WERI-Rb-1 (cell line): ENCODE measurements at places on chromosomes 12 and 14.

DNA sequence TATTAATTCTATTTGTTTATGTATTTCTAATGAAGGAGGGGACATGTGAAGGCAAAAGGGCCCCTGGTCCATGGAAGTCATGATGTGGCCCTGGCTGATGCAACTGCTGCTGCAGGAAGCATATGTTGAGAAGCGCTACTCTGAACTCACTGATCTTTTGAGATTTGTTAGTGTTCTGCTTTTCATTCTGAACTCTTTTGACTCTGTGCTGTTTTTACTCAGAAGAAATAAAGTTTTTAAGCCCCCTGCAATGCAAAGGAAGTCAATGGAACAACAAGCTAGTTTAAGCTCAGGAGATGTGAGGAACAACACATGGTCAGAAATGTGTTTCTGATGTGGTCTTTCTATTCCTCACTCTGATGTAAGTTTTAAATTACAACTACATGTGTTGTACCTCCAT lies 88.9 kb upstream of the BTG1 start:
- no peak for DNase-seq

GRCh38 chr14:93304771-93305170 lies 28.1 kb downstream of the BTBD7 start:
- no peak for DNase-seq

DNA sequence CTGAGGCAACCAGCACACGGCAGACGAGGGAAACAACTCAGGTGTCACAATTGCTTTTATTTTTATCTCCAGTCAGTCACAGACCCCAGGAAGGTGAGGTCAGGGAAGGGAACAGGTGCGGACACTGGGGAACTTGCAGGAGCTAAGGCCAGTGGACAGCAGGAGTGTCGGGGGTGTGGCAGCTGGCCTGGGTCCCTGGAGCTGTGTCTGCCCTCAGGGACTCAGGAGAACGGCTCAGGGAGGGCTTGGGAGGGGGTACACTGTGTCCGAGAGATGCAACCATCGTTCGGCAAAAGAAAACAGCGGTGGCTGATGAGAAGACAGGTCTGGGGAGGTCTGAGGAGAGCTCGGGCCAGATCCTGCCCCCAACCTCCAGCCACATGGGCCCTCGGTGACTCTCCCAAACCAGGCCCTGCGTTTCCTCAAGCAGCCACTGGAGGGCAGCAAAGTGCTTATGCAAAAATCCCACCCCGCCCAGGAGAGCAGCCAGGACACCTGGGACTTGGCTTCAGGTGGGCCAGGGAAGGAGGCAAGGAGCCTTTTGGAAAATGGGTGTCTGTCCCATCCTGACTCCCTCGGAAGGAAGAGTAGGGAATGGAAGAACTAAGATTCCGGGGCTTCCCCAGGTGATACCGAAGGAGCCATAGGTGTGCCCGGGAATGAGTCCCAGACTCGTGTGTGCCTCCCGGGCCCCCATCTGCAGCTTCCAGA lies 24.1 kb upstream of the BCDIN3D start:
- peak; percentile 80 for DNase-seq

DNA sequence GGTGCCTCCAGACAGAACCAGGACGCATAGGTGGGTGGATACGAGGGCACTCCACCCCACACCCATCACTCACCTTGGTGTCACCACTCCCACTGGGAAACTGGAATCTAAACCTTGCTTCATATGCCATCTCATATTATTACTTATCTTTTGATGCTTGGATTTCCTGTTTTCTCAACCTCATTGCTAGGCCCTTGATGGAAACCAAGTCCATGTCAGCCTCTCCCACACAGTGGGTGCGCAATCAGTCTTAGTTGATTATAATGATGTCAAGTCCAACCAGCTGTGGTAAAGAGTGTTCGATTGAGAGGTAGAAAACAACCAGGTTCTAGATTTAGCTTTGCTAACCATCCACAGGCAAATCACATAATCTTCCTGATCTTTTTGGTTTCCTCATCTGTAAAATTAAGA lies 584 bp upstream of the DDHD1 start:
- DNase-seq, result no peak

- DNase-seq, result no peak
Measured at GRCh38 chr12:91980389-91980821, 165.2 kb downstream of the BTG1 start.

GRCh38 chr14:20376071-20376588 lies 32.7 kb downstream of the PARP2 start:
- DNase-seq, result no peak

GRCh38 chr12:109881752-109882151 lies 1.4 kb upstream of the GLTP start:
- no peak for DNase-seq

DNA sequence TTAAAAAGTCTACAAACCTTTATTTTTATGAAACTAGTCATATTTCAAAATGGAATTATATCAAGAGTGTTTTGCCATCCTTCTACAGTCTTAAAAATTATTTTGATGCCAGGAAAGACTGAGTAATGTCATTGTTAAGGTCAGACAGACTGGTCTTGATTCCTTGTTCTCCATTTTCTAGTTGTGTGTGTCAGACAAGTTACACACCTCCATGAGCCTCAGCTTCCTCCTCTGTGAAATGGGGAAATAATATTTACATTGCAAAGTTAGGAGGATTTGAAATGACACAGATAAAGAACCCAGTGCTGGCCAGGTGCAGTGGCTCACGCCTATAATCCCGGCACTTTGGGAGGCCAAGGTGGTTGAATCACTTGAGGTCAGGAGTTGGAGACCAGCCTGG lies 47.4 kb upstream of the ELK3 start:
- DNase-seq, result no peak

DNA sequence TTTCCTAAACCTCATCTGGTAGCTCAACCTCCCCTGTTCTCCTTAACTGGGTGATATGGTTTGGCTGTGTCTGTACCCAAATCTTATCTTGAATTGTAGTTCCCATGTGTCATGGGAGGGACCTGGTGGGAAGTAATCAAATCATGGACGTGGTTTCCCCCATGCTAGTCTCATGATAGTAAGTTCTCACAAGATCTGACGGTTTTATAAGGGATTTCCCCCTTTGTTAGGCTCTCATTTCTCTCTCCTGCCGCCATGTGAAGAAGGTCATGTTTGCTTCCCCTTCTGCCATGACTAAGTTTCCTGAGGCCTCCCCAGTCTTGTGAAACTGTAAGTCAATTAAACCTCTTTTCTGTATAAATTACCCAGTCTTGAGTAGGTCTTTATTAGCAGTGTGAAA lies 19.5 kb downstream of the COX16 start:
- DNase-seq, result no peak

DNA sequence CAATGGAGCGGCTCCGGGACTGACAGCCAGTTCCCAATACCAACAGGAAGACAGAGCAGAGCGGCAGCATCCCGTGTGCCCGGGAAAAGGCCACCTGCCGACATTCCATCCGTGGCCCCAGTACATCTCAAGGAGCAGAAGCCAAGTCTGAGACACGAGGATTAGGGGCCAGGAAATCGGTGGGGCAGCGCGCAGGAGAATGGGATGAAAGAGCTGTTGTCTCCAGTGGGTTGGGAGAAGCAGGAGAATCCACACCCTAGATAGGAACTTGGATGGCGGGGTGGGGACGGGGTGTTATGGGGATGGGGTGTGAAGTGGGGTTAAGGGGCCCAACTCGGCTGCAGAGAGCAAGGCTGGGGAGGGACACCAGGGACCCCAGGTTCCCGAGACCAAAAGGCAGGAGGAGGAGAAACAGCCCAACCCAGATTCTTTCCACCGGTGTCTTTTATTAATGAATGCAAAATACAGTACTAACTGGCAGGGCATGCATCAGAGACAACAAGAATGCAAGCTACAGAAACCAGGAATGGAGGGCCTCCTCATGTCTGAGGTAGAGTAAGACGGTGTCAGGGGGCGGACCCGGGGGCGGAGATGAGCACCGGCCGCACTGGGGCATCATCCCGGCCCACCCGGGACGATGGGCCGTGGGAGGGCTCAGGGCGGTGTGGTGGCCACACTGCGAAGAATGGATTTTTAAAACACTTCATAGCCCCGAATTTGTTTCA lies 50.3 kb downstream of the BEGAIN start:
- peak; percentile 3 for DNase-seq
